ENCODE measurements at places on chromosomes 16 and 17. TPM values are rescaled to one million over a fixed set of nuclear protein-coding genes. Genes with fewer than 3 reads are reported as not detected.
A peak's percentile ranks its signal among the peaks of the same experiment; 100 is the strongest.

SCARF1 gene
- total RNA-seq: 7.2 TPM

FLCN gene
- 65.8 TPM for total RNA-seq

MT3 gene
- total RNA-seq: not detected

TGFB1I1 gene
- total RNA-seq: 63.1 TPM

PERCC1 gene
- total RNA-seq: 21.4 TPM

DNA sequence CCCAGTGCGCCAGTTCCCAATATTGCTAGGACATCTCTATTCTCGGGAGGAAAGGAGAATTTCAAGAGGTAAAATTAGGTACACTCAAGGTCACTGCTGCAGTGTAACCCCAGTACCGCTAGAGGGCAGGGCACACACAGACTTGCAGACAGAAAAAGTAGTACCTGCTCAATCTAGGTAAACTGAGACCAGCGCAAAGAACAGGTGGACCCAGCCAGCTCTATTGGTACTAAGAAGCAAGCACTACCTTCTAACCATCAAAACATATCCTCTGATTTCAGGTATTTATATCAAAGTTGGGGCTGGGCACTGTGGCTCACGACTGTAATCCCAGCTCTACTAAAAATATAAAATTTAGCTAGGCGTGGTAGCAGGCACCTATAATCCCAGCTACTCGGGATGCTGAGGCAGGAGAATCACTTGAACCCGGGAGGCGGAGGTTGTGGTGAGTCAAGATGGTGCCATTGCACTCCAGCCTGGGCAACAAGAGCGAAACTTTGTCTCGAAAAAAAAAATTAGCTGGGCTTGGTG, 3.6 kb upstream of the WDR81 start:
- peak; percentile 82 for DNase-seq

GRCh38 chr17:39740357-39741111, 2.8 kb downstream of the GRB7 start:
- no peak for DNase-seq

DNA sequence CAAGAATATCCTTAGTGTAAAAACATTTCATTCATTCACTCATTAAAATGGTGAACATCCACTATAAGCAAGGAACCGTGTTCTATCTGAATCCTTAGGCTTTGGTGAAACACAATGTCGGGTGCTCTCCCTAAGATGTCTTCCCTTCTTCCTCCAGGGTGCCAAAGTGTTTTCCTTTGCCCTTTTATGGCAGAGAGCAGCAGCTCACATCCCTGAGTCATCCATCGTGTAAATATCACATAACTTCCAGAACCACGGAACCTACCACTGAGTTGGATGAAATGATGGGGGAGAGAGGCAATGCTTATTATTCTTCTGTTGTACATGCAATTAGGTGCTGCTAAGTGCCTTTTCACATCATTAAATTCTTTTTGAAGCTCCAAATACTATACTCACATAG, 50.2 kb downstream of the DNAH3 start:
- no peak for DNase-seq

GRCh38 chr16:73558219-73558618, 510.3 kb upstream of the ZFHX3 start:
- no peak for DNase-seq

DNA sequence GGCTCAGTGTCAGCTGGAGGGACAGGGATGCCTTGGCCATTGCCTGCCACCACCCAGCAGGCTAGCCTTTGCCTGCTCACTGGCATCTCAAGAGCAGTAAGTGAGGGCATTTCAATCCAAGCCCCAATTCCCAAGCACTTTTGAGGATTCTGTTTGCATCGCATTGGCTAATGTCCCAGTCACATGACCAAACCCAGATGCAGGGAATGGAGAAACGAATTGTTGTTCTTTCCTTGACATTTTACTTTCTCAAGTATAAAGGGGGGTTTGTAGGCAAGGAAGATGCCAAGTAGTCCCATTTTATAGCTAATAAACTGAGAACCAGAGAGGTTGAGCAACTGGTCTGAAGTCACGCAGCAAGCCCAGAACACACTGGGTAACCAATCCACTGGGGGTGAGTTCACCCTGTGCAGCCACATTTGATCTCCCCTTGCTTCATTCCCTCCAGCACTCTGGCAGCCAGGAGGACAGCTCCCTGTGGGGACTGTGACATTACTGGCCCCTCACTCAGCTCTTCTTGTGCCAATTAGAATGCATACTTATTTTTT, 193.8 kb upstream of the CACNG3 start:
- DNase-seq: no peak

- no peak for DNase-seq
These were observed 15.9 kb upstream of the TBX2 start for GRCh38 chr17:61383689-61384201.

DNA sequence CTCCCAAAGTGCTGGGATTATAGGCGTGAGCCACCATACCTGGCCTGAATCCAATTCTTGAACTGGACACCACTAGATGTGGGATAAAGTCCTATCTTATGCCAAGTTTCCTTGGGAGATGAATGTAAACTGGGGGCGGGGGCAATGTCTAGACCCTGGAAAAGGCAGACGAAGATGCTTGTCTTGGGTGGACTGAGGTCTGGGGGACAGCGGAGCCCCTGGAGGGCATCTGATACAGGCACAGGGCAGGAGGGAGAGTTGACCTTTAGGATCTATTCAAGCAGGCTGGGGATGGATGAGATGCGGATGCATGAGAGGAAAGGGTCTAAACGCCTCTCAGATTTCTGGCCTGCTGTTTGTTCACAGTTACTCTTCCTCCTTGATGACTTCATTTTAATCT, 11.7 kb downstream of the C1QTNF1 start:
- no peak for DNase-seq

GRCh38 chr17:41009301-41009760, 403 bp upstream of the KRTAP3-1 start:
- no peak for DNase-seq
